ENCODE measurements at places on chromosomes 5 and 9.

DNA sequence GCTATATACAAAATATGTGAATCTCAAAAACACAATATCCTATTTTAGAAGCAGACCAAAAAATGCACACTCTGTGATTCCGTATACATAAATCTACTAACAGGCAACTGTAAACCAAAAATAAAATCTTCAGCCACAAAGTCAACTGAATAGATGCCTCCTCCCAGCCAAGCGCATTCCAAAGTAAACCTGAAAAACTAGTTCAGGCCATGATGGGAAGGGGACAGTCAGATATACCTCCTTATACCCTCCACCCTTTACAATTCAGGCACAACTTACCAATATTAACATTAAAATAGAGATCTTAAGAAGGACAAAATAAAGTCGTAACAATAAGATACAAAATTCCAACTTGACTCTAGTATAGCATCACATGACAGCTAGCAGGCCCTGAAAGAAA lies 1604.5 kb upstream of the NUDT12 start:
- no peak for DNase-seq

- peak; percentile 78 for DNase-seq
Measured at GRCh38 chr9:83707518-83707767, 315 bp downstream of the UBQLN1 start.

GRCh38 chr9:96117398-96118080 lies 184.4 kb downstream of the HSD17B3 start:
- DNase-seq: no peak

GRCh38 chr9:92312887-92313623 lies 12.1 kb downstream of the NOL8 start:
- DNase-seq: no peak

DNA sequence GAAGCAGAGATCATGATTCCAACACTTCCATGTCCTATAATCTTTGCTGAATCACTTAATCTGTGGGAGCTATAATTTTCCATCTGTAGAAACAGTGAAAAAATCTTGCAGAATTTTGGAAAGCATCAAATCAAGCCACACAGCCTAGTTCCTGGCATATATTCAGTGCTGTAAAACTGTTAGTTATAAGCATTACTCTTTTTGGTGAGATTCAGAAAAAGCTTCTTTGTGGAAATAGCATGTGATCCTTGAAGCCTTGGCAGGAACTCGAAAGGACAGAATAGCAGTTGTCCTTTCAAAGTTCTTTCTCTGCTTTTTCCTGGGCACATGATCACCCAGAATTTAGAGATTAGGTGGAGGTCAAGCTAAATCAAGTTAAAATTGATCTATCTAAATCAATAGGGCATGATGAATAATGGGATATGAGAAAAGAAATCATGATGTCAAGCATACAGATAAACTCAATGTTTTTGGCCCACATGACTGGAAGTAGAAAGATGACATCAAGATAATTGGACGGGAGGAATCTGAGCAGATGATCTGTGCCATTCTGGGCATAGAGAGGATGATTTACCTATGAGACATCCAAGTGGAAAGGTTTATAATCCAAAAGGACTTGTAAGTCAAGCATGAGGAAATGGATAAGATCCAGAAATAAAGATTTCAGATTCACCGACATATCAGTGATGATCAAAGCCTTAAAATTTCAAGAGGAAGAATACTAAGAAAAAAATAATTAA lies 73.1 kb downstream of the TMEM232 start:
- DNase-seq: no peak

GRCh38 chr5:95841914-95842812 lies 19.6 kb upstream of the GLRX start:
- no peak for DNase-seq

- no peak for DNase-seq
Measured at GRCh38 chr5:38569180-38569579, 12.7 kb upstream of the LIFR start.

DNA sequence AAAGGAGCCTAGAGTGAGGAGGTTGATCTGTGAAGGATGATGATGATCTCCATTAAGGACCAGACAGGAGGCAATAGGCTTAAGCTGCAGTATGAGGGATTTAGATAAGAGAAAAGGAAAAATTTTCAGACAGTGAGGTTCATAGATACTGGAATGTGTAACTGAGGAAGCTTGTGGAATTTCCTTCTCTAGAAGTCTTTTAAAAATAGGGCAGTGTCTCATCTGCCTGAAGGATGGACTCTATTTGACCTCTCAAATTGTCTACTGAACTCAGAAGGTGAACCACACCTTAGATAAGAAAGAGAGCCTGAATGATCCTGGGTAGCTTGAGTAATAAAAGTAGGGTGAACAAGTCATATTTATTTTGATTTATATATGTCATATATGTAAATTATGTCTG lies 148.2 kb upstream of the CDKN2B start:
- DNase-seq: no peak

- DNase-seq: peak; percentile 7
Measured at GRCh38 chr9:121023064-121023463, 27.0 kb downstream of the C5 start.

DNA sequence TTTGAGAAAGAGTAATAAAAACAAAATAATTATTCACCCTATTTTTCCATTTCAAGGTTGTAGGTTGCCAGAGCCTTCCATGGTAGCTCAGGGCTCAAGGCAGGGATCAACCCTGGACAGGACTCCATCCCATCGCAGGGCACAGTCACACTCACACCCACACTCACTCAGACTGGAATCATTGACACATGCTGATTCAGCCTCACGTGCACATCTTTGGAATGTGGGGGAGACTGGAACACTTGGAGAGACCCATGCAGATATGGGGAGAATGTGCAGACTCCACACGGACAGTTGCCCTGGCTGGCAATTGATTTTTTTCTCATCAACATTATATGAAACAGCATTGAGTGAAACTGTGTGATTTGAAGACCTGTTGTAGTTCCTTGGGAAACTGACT lies 234.1 kb downstream of the ADGRV1 start:
- peak; percentile 5 for DNase-seq
